ENCODE measurements at places on chromosomes 16 and 17.
A peak's percentile ranks its signal among the peaks of the same experiment; 100 is the strongest.

DNA sequence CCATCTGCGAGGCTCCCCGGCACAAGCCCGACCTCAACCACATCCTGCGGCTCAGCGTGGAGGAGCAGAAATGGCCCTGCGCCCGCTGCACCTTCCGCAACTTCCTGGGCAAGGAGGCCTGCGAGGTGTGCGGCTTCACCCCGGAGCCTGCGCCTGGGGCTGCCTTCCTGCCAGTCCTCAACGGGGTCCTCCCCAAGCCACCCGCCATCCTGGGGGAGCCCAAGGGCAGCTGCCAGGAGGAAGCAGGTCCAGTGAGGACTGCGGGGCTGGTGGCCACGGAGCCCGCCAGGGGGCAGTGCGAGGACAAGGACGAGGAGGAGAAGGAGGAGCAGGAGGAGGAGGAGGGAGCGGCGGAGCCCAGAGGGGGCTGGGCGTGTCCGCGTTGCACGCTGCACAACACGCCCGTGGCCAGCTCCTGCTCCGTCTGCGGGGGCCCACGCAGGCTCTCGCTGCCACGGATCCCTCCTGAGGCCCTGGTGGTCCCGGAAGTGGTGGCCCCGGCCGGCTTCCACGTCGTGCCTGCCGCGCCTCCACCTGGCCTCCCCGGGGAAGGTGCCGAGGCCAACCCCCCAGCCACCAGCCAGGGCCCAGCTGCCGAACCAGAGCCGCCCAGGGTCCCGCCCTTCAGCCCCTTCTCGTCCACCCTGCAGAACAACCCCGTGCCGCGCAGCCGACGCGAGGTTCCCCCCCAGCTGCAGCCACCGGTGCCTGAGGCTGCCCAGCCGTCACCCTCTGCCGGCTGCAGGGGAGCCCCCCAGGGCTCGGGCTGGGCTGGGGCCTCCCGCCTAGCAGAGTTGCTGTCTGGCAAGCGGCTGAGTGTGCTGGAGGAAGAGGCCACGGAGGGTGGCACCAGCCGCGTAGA lies 13.1 kb upstream of the PRR35 start:
- no peak for DNase-seq

- DNase-seq: no peak
Measured at GRCh38 chr16:4837733-4838501, 9.2 kb downstream of the GLYR1 start.

GRCh38 chr17:75269844-75270217 lies 1.2 kb downstream of the MIF4GD start:
- no peak for DNase-seq

GRCh38 chr17:10354651-10355050 lies 18.2 kb downstream of the MYH13 start:
- DNase-seq: no peak

DNA sequence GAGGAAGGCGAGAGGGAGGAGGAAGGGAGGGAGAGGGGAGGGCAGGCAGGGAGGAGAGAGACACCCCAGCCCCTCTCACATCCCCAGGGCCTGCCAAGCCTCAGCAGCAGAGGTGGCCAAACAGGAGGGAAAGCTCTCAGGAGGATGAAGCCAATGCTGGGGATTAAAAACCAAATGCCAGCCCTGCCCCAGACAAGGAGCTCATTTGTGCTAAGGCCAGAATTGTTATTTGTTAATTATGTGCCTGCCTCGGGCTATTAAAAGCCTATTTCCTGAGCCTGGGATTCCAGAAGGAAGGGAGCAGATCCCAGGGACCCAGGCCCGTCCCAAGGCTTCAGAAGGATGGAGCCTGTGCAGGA lies 27.9 kb upstream of the GINS2 start:
- no peak for DNase-seq

DNA sequence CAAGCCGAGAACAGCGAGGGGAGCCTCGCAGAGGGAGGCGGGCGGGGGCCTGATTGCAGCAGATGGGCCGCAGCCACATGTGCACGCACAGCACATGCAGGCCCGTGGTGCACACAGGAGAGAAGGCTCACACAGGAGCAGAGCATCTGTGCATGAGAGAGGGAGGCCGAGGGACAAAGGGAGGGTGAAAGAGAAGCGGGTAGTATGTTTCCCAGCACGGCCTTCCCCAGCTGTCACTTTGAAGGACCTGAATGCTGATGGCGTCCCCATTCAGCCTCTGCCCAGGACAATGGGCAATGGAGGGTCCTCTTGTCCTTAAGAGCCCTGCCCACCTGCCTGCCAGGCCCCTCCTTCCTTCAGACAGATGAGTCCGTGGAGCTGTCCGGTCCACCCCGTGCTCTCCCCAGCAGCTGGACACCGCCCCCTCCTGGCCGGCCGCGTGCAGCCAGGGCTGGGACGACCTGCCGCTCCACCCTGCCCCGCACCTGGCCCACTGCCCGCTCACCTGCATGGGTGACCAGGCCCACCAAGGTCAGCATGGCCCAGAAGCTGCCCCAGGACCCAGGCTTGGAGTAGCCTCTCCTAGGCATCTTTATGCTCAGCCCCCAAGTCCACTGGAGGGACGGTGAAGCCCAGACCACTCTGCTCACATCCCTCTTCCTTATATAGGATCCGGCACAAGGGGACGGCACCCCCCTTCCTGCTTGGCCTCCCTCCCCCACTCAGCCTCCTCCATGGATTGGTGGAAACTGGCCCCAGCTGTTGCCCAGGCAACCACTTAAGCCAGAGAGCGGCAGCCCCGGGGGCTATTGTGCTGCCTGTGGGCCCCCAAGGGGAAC lies at the start of gene BTBD17:
Gene BTBD17 (minus strand): TSS at position 639 of the 839 bp plus-strand sequence. CDS start 49 bp downstream, at position 590.
- peak; percentile 74 for DNase-seq

- DNase-seq: no peak
Measured at GRCh38 chr16:13429416-13429815, 490.5 kb upstream of the ERCC4 start.

All from A549 (cell line).